ENCODE measurements at places on chromosomes 2 and 18.

GRCh38 chr18:46939337-46939963, 22.0 kb downstream of the KATNAL2 start:
- no peak for DNase-seq

GRCh38 chr2:69997015-69997830, 35.8 kb upstream of the ASPRV1 start:
- DNase-seq: no peak

- DNase-seq: no peak
Measured at GRCh38 chr18:45277908-45278307, 337.4 kb upstream of the SLC14A2 start.

- no peak for DNase-seq
Measured at GRCh38 chr2:207731138-207731537, 19.7 kb downstream of the CCNYL1 start.

- DNase-seq: no peak
Measured at GRCh38 chr2:20573620-20574422, 77.1 kb downstream of the HS1BP3 start.

GRCh38 chr2:138155304-138155703, 191.0 kb downstream of the HNMT start:
- DNase-seq: no peak

DNA sequence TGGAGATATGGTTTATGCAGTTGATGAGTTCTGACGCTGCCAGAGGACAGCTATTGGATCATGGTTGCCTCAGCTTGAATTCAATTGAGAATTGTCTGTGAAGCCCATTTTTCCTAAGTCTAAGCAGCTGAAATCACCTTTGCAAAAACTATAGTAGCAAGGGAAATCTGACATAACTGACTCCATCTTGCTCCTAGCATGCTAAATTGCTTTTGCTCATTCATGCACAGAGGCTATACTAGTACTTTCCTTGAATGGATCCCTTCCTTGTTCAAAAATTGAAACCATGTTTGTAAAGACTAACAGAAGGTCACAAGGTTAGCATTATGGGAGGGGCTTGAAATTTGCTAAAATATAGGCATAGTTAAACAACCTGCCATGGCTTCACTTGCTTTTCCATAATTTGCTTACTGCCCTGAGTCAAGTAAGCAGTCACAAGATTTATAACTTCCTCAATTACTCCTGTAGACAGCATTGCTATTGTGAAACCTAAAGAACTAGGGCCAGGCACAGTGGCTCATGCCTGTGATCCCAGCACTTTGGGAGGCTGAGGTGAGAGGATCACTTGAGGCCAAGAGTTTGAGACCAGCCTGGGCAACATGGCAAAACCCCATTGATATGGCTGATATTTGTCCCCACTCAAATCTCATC, 41.2 kb downstream of the CHRNA1 start:
- no peak for DNase-seq

GRCh38 chr18:44589693-44590355, 90.9 kb upstream of the SETBP1 start:
- no peak for DNase-seq

GRCh38 chr2:1840046-1840445, 95.7 kb upstream of the PXDN start:
- no peak for DNase-seq

GRCh38 chr2:162344617-162344950, 652 bp downstream of the GCA start:
- no peak for DNase-seq

Data from stimulated activated CD4-positive, alpha-beta T cell treated with anti-CD3 and anti-CD28 coated beads, Interleukin-12 subunit alpha, Interleukin-12 subunit beta, amount 100 ng/mL, for 48 hours (primary cell).